ENCODE measurements at places on chromosomes 2 and 18. TPM values are rescaled to one million over a fixed set of nuclear protein-coding genes. Genes with fewer than 3 reads are reported as not detected.

- DNase-seq = no peak
Observed at GRCh38 chr2:234945339-234945873, 6.4 kb upstream of the SH3BP4 start.

DNA sequence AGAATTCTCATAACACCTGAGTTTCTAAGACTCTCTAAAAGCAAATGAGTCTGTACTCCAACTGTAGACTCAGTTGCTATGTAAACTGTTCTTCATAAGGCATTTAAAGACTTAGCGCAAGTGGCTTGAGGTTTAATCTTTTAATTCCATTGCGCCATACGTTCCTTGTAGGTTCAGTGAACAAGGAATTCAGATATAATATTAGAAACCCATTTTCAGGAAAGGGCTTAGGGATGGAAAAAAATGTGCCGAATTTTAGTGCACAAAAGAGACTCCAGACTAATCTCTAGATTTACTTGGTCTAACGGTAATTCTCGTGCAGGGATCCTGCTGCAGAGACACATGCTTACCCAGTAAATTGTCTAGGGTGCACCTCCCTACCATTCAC lies 268.9 kb upstream of the TANK start:
- no peak for DNase-seq

GRCh38 chr2:145543155-145543554 lies 1023.2 kb upstream of the ZEB2 start:
- DNase-seq = no peak

GRCh38 chr2:64763126-64763525 lies 109.4 kb upstream of the SERTAD2 start:
- DNase-seq = no peak

DNA sequence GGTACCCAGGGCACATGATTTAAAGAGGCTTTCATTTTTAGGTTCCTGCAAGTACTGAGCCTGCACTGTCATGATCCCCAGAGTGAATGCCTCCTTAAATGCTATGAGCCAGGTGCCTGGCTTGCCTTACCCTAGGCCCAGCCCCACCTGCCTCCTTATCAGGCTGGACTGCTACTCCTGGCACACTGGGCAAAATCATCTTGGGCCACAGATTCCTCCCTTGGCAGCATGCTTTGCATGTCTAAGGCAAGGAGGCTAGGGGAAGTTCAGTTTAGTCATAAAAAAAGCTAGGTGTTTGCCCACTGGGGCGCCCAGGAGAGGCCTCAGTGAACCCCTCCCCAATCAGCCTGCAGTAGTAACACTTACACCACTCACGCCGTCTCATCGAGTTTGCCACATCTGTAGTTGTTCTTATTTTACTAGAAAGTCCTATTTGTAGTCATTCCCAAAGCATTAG lies 45.1 kb downstream of the LBH start:
- DNase-seq = no peak

DNA sequence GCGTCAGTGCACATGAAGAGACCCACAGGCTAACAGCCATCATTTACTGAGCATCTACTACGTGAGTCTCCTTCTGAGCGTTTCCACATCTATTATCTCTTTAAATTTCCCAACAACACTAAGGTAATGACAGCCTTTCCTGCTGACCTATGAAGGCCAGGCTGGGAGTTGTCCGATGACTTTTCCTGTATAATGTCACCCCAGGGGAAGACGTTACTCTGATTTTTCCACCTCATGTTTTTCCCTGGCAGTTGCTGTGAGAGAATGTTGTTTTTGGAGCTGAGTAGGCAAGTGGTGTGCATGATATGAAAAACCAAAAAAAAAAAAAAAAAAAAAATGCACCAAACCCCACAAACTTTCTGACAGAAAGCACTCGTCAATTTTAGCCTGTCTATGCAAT lies 207.6 kb downstream of the SLC8A1 start:
- DNase-seq = no peak

GRCh38 chr2:208906330-208906729 lies 499.7 kb downstream of the PTH2R start:
- DNase-seq = no peak

DNA sequence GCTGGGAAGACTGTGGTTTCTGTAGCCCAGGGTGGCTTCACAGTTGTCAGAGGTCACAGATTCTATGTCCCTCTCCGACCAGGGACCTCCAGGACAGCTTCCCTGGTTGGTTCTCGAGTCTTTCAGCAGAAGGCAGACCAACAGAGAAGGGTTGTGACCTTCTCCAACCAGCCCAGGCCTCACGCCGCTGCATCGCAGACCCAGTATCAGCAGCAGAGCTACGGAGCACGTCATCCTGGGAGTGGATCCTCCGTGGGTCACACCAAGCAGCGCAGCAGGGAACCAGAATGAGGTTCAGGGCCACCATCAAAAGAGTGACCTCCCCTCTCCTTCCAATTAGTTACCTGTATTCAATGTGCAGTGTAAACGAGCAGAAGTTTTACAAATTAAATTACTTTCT lies 49.3 kb downstream of the ST3GAL5 start:
- DNase-seq = no peak

DNA sequence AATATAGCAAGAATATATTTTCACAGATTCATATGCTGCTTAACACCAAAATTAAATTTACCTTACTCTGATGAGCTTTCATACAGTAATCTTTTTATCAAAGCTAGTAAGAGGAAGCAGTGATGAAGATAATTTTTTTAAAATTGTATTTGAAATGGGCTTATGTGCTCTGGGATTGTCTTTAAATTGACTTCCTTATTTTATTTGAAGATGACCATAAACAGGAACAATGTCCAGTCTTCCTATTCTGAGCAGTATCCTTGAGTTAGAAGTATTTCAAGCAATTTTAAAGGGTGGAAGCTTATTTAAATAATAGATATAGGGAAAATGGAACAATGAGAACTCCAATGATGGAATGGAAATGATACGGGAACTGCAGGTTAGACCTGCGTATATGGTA lies 211.6 kb downstream of the MCFD2 start:
- DNase-seq = no peak

DNA sequence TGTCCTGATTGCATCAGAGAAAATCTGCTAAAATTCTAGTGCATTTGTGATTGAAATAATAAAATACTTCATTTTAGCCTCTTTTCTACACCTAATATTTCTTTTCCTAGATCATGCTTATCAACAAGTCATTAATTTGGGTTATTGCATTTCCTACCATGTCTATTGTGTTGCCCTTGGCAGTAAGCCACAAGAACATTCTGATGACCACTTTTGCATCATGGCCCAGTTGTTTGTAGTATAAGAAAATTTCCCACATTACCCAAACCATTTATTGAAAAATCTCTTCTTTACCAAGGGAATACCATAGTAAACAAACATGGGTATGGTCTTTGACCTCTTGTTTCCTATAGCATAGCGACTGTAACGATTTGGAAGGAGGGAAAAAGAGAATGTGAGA lies 76.3 kb downstream of the R3HDM1 start:
- no peak for DNase-seq

DNA sequence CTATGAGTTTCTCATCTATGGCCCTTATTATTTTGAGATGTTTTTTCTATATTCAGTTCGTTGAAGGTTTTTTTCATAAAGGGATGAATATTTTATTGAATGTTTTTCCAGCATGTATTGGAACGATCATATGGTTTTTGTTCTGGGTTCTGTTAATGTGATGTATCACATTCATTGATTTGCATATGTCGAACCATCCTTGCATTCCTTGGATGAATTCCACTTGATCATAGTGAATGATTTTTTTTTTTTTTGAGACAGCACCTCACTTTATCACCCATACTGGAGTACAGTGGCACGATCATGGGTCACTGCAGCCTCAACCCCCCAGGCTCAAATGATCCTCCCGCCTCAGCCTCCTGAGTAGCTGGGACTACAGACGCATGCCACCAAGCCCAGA lies 5.5 kb upstream of the NEMP2 start:
- DNase-seq = no peak

DNA sequence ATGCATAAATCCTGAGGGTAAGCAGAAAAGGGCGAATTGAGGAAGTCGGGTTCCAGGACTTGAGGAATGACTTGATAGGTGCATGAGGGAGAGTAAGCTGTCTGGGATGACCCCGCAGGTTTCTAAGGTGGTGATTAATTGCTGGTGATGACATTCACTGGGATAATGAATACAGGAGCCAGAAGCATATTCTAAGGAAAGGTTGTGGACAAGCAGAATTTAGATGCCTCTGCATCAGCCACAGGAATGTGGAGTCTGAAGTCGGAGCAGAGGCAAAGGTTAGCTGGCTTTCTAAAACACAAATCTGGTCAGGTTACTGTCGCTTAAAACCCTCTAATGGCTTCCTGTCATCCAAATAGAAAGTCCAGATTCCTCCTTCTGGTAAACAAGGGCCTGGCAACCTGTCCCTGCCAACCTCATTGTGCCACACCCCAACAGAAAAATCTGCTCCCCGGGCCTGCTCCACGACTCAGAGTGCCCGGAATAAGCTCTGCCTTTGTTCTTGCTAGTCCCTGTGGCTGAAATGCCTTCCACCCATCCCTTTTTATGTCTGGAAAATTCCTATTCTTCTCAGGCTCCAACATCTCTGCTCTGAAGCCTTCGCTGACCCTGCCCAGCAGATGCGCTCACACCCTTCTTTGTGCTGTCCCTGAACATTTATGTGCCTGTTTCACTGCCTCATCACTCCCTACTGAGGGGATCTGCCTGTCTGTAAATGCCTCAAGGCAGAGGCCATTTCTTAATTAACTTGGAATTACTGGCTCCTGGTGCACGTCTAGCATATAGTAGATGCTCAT lies 11.3 kb upstream of the TMEM214 start:
- no peak for DNase-seq

- no peak for DNase-seq
Observed at GRCh38 chr2:58514252-58514651, 273.1 kb upstream of the FANCL start.

- no peak for DNase-seq
Observed at GRCh38 chr2:137764646-137765045, 199.6 kb upstream of the HNMT start.

DNA sequence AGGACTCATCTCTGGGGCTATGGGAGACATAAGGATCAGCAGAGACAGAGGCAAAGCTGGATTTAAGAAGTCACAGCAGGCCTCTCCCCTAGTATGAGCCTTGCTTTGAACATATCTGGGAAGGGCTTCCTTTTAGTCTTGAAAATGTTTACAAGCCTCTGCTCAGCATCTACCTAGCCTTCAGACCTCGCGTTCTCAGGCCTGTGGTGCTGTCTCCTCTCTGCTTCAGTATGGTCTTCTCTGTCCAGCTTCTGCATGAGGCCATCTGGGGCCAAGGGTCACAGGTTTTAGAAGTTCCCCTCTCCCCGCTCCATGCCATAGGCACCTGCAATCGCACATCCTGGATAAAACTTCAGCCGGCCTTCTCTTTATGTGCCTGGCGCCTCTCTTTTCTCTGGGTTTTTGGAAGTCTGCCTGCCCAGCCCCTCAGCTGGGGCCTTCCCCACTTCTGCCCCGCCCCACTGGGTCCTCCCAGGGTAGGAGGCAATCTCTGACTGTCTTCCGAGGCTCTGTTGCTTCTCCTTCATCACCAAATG lies 7.1 kb downstream of the ACTG2 start:
- DNase-seq = no peak

- no peak for DNase-seq
Observed at GRCh38 chr2:75317802-75318201, 118.5 kb upstream of the TACR1 start.

- DNase-seq = no peak
Observed at GRCh38 chr2:207831584-207832248, 62.0 kb upstream of the FZD5 start.

HAAO gene
- 1.9 TPM for total RNA-seq

PCARE gene
- 0.51 TPM for total RNA-seq

PSMD14 gene
- total RNA-seq = 44.0 TPM

LHCGR gene
- total RNA-seq = 0.11 TPM

CDH7 gene
- total RNA-seq = not detected

IL18RAP gene
- total RNA-seq = 0.30 TPM
